ENCODE measurements at places on chromosomes 6 and 20.

GRCh38 chr6:33190504-33191107, 1.7 kb downstream of the COL11A2 start:
- H3K36me3 ChIP-seq = no peaks in the 10 kb centered on the region
- 0 out of 2 replicates have a peak, but pooled peaks cover 4% of the 10 kb centered on the region for H3K27me3 ChIP-seq
- H3K27ac ChIP-seq = no peak overlapping the region
- no peak overlapping the region for H3K4me3 ChIP-seq

DNA sequence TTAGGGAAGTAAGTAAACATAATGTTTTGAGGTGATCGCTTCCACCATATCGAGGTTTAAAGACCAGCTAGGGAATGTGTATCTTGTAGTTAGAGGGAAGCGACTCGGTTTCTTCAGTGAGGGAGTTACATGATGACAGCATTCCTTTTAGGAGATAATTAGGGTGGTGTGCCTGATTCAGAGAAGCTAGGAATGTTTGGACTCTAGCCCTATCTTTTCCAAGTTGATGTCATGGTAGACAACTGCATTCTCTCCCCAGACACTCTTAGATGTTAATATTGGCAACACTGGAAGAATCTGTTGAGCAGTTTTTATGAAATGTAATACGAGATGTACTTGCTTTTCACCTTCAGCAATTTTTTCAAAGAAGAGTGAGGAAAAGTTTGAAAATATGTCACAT, 12.9 kb upstream of the HIVEP1 start:
- no peaks in the 10 kb centered on the region for H3K4me1 ChIP-seq
- H3K36me3 ChIP-seq = no peaks in the 10 kb centered on the region
- no peaks in the 10 kb centered on the region for H3K27me3 ChIP-seq
- no peak for DNase-seq

- H3K4me3 ChIP-seq = no peak overlapping the region
- no peak overlapping the region for H3K27ac ChIP-seq
- no peaks in the 10 kb centered on the region for H3K36me3 ChIP-seq
- H3K4me1 ChIP-seq = peaks cover 61% of the 10 kb centered on the region
Observed at GRCh38 chr20:53918949-53919361, 151.4 kb downstream of the BCAS1 start.

DNA sequence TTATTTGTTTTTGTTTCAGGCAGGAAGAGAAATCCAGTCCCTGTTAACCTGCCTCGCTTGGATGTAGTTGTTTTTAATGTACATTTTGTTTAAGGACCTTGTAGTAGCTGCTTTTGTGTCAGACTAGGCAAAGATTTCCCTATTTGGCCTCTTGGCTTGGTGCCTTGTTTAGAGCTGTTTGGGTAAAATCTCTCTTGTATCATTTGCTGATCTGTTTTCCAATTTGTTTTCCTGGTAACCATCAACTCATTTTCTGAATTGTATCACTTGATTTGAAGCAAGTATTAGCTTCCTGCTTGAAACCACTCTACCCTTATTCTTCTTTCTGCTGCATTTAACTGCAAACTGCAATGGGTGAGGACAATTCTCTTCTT, 160.7 kb downstream of the ZFAND3 start:
- H3K4me1 ChIP-seq = no peaks in the 10 kb centered on the region
- H3K27ac ChIP-seq = no peak overlapping the region
- no peak for DNase-seq

DNA sequence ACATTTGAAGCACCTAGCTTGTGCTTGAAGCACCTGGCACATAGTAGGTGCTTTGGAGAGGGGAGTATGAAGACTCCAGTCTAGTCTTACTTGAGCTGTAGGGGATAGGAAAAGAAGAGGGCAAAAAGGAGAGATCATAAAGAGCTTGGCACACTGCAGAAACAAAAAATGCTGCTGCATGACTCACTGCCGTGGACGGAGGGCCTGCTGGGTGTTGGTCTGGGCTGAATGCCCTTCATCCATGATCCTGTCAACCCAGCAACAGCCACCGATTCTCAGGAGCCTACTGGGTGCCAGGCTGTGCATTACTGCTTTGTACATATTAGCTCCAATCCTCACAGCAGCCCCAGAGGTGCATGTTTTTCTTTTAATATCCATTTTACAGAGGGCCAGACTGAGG, 6.0 kb downstream of the PDYN start:
- H3K4me3 ChIP-seq = no peak overlapping the region
- DNase-seq = no peak
- H3K27me3 ChIP-seq = peaks cover 100% of the 10 kb centered on the region
- no peaks in the 10 kb centered on the region for H3K4me1 ChIP-seq

GRCh38 chr6:130958468-130958867, 104.6 kb downstream of the EPB41L2 start:
- no peak for DNase-seq
- no peak overlapping the region for H3K27ac ChIP-seq
- no peak overlapping the region for H3K4me3 ChIP-seq
- no peaks in the 10 kb centered on the region for H3K4me1 ChIP-seq
- H3K27me3 ChIP-seq = no peaks in the 10 kb centered on the region

- H3K36me3 ChIP-seq = peaks cover 4% of the 10 kb centered on the region
- no peak overlapping the region for H3K27ac ChIP-seq
- H3K4me3 ChIP-seq = no peak overlapping the region
- DNase-seq = no peak
- H3K27me3 ChIP-seq = no peaks in the 10 kb centered on the region
- no peaks in the 10 kb centered on the region for H3K4me1 ChIP-seq
Observed at GRCh38 chr20:44067650-44068081, 119.3 kb downstream of the JPH2 start.

DNA sequence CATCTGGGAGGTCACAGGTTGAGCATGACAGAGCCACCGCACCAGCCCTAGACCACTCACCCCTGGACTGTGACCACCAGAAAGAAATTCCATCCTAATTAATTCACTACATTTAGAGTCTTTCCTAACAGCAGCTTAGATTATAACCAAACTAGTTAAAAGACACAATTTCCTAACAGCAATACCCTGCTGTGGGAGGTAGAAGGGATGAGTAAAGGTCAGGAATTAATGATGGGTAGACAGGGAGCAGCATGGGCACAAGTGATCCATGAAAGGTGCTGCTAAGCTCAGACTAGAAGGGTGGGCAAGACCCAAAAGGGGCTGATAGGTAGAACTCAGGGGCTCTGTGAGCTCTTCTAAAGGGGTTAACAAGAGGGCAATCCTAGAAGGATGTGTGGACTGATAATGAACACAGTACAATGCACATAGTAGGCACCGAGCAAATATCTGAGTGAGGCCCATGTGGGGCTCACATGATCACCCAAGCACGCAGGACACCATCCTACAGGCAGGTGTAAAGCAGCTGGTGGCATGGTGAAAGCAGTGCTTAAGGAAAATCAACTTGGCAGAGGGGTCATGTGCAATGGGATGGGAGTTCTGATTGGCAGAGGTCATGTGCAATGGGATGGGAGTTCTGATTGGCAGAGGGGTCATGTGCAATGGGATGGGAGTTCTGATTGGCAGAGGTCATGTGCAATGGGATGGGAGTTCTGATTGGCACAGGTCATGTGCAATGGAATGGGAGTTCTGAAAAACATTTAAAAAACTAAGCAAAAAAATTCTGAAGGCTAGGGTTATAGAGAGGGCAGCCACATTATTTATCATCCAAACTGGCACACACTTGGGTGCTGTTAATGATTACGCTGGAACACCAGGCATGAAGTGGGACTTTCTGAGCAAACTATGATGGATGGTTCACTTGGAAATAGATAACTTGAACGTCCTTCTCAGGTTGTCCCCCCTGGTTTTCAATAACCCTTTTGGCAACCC, 188.2 kb upstream of the FOXQ1 start:
- no peaks in the 10 kb centered on the region for H3K4me1 ChIP-seq
- DNase-seq = no peak
- H3K4me3 ChIP-seq = no peak overlapping the region
- H3K36me3 ChIP-seq = no peaks in the 10 kb centered on the region
- H3K27ac ChIP-seq = no peak overlapping the region
- no peaks in the 10 kb centered on the region for H3K27me3 ChIP-seq

DNA sequence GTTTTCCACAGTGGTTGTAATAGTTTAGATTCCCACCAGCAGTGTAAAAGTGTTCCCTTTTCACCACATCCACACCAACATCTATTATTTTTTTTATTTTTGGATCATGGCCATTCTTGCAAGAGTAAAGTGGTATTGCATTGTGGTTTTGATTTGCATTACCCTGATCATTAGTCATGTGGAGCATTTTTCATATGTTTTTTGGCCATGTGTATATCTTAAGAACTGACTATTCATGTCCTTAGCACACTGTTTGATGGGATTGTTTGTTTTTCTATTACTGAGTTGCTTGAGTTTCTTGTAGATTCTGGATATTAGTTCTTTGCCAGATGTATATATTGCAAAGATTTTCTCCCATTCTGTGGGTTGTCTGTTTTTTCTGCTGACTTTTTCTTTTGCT, 820.1 kb downstream of the TENT5A start:
- H3K4me1 ChIP-seq = no peaks in the 10 kb centered on the region
- no peaks in the 10 kb centered on the region for H3K27me3 ChIP-seq
- no peak overlapping the region for H3K4me3 ChIP-seq
- no peak for DNase-seq
- H3K27ac ChIP-seq = no peak overlapping the region

- H3K36me3 ChIP-seq = no peaks in the 10 kb centered on the region
- no peak overlapping the region for H3K4me3 ChIP-seq
- DNase-seq = no peak
- H3K27ac ChIP-seq = no peak overlapping the region
Observed at GRCh38 chr20:59693587-59693986, 89.2 kb downstream of the PHACTR3 start.

DNA sequence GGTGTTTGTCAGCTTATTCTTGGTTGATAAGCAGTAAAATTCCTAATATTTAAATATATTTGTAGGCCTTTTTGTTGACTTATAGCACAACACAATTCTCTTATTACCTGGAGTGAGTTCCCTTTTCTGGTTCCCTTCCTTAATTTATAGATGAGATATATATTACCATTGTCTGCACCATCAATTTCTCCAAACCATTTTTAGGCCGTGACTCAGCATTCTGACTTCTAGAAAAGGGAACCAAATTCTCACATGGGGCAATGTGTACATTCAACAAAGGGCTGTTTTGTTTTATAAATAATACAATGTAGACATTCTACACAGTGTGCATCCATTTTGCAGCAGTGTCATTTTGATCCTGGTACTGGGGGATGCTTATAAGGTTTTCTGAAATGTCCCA, 52.8 kb downstream of the NCOA7 start:
- no peaks in the 10 kb centered on the region for H3K36me3 ChIP-seq
- H3K27ac ChIP-seq = no peak overlapping the region
- no peak for DNase-seq
- no peaks in the 10 kb centered on the region for H3K27me3 ChIP-seq
- H3K4me3 ChIP-seq = no peak overlapping the region
- H3K4me1 ChIP-seq = no peaks in the 10 kb centered on the region

DNA sequence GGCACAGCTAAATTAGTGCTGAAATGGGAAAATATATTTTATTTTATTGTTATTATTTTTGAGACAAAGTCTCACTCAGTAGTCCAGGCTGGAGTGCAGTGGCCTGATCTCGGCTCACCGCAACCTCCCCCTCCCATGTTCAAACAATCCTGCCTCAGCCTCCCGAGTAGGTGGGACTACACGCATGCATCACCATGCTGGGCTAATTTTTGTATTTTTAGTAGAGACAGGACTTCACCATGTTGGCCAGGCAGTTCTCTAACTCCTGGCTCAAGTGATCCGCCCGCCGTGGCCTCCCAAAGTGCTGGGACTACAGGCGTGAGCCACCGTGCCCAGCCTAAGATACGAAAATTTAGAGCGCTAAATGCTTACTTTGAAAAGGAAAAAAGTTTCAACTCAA, 4.8 kb downstream of the RAB23 start:
- H3K27ac ChIP-seq = no peak overlapping the region
- no peak overlapping the region for H3K4me3 ChIP-seq
- H3K36me3 ChIP-seq = no peaks in the 10 kb centered on the region
- DNase-seq = no peak
- H3K4me1 ChIP-seq = 0 out of 2 replicates have a peak, but pooled peaks cover 12% of the 10 kb centered on the region

DNA sequence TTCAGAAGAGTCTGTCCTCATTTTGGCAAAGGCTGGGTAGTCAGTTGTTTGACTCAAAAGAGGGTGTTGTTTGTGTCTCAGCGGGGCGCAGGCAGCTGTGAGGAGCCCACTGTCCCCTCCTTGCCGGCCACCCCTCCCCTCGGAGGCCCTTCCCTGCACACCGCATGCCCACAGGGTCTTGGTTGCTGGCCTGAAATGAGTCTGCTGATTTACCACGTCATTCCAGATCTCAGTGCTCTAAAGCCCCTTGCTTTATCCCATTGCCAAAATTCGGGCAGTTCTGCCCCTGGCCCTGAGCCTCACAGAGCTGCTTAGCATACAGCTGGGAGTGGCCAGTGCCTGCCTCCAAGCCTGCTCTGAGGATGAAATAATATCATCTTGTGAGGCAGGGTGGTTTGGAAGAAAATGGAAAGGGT, 220.7 kb downstream of the UST start:
- 0 out of 2 replicates have a peak, but pooled peaks cover 6% of the 10 kb centered on the region for H3K27me3 ChIP-seq
- no peaks in the 10 kb centered on the region for H3K4me1 ChIP-seq
- H3K27ac ChIP-seq = no peak overlapping the region
- H3K36me3 ChIP-seq = no peaks in the 10 kb centered on the region
- no peak overlapping the region for H3K4me3 ChIP-seq

- peaks cover 3% of the 10 kb centered on the region for H3K27me3 ChIP-seq
- no peaks in the 10 kb centered on the region for H3K4me1 ChIP-seq
- no peaks in the 10 kb centered on the region for H3K36me3 ChIP-seq
- DNase-seq = no peak
- no peak overlapping the region for H3K27ac ChIP-seq
Observed at GRCh38 chr6:162713974-162714780, 13.4 kb downstream of the PRKN start.

GRCh38 chr6:168632694-168633093, 191.7 kb downstream of the SMOC2 start:
- no peaks in the 10 kb centered on the region for H3K27me3 ChIP-seq
- no peak overlapping the region for H3K27ac ChIP-seq
- no peak for DNase-seq
- H3K36me3 ChIP-seq = no peaks in the 10 kb centered on the region
- H3K4me3 ChIP-seq = no peak overlapping the region

DNA sequence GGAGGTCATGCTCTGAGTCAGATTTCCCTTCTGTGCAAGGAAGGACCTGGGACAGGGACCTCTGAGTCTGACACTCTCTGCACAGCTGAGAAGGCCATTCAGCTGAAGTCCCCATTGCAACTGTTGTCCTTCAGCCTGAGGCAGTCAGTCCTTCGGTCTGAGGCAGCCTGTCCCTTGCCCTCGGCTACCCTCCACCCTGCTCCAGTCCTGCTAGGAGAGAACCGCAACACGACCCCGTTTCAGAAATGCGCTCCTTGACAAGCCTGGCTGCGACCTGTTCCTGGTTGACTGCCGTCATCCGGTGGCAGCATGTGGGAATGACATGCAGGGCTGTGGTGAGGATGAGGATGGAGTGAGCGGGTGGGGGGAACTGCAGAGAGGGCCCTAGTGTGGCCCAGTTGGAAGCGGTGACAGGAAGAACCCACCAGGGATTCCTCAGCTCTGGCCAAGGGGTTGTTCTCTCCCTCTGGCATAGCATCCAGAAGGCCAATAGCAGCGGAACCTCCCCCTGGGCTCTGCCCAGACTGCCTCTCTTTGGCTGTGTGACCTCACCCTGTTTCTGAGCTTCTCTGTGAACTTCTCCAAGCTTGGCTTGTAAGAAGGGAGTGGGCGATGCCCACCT, 40.3 kb upstream of the ANGPT4 start:
- H3K27ac ChIP-seq = no peak overlapping the region
- H3K36me3 ChIP-seq = no peaks in the 10 kb centered on the region
- no peaks in the 10 kb centered on the region for H3K4me1 ChIP-seq
- H3K4me3 ChIP-seq = no peak overlapping the region
- peaks cover 24% of the 10 kb centered on the region for H3K27me3 ChIP-seq
- DNase-seq = peak; percentile 74

- no peaks in the 10 kb centered on the region for H3K27me3 ChIP-seq
- no peak for DNase-seq
- H3K27ac ChIP-seq = no peak overlapping the region
- no peaks in the 10 kb centered on the region for H3K36me3 ChIP-seq
Observed at GRCh38 chr6:90106449-90106848, 190.2 kb downstream of the BACH2 start.

Data from PC-9 (cell line).